ENCODE measurements at places on chromosomes 5 and 9.

- no peak for DNase-seq
Measured at GRCh38 chr5:148953711-148954110, 109.2 kb downstream of the SH3TC2 start.

DNA sequence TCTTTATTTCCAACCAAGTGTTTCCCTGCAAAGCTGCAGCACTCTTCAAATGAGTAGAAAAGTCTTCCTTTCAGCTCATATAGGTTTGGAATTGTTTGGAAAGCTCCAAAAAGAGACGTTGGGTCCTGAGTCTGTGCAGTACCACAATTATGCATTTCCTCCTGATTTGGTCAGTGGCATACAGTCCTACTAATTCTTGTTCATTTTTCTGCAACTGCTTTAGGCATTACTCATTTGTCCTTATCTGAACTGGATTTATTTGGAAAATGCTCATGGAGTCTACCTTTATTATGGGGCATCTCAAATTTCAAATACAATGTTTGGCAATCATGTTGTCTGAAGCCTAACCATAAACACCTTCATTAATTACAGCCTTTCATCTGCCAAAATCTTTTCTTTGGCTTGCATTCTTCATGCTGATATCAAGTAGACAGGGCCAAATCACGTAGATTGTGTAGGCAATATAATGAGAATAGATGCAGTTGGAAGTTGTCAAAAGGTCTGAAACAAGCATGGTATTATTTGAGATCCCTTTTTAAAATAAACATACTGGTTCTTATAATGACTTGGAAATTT is 232.8 kb downstream of the TLE1 start:
- no peak for DNase-seq

GRCh38 chr5:35762368-35762767 is 94.3 kb upstream of the IL7R start:
- DNase-seq: no peak

GRCh38 chr5:160097991-160098390 is 21.3 kb downstream of the PWWP2A start:
- DNase-seq: no peak

GRCh38 chr9:132141948-132142594 is 19.8 kb upstream of the NTNG2 start:
- no peak for DNase-seq

DNA sequence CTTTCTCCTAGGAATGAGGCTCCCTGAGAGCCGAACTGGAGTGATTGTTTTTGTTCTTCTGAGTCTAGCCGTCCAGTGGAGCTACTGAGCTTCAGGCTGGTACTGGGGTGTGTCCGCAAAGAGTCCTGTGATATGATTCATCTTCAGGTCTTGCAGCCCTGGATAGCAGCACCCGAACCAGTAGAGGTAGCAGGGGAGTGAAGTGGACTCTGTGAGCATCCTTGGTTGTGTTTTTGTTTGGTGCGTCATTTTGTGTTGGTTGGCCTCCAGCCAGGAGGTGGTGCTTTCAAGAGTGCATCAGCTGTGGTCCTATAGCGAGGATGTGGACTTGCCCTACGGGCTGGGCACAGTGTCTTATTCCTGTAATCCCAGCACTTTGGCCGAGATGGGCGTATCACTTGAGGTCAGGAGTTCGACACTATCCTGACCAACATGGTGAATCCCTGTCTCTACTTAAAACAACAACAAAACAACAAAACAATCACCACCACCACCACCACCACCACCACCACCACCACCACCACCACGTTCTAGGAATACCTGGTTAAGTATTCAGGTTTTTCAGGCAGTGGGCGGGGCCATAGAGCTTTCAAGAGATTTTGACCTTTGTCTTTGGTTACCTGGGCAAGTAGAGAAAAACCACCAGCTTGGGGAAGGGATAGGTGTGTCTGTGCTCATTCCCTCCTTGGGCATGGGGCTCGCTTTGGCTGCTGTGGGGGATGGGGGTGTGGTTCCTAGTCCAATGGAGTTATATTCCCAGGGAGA is 154.0 kb downstream of the WDR70 start:
- DNase-seq: no peak

GRCh38 chr9:126516936-126517832 is 96.5 kb upstream of the LMX1B start:
- peak; percentile 49 for DNase-seq

GRCh38 chr9:92661743-92662142 is 8.2 kb downstream of the IPPK start:
- DNase-seq: no peak

GRCh38 chr5:66932457-66932856 is 264.1 kb downstream of the CD180 start:
- DNase-seq: no peak

DNA sequence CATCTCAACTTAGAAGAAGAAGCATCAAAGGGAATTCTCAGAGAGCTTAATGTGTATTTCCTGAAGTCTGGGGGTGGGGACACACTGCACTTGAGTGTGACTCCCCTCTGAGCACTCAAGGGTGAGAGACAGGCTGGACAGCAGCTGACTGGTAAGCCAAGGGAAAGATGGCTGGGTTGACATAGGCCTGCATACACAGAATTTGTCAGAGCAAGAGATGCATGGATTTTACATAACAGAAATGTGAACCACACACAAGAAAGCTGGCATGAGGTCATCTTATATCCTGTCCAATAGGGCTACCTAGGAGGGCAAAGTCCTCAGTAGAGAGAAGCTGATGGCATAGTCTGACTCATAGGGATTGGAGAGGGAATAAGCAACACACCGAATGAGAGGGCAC is 114.3 kb upstream of the EPB41L4A start:
- no peak for DNase-seq

DNA sequence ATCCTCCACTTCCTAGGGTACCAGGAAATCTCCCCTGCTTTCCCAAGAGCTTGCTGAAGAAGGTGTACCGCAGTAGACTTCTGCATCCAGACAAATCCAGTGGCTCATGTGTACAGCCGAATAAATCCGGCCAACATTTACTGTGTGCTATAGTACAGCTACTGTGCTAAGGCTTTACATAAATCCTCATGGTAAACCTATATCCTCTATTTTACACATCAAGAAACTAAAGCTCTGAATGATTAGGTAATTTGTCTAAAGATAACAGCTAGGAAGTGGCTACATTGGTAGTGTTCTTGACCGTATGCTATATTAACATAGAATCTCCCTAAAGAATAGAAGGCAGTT is 511 bp upstream of the WDR41 start:
- no peak for DNase-seq

DNA sequence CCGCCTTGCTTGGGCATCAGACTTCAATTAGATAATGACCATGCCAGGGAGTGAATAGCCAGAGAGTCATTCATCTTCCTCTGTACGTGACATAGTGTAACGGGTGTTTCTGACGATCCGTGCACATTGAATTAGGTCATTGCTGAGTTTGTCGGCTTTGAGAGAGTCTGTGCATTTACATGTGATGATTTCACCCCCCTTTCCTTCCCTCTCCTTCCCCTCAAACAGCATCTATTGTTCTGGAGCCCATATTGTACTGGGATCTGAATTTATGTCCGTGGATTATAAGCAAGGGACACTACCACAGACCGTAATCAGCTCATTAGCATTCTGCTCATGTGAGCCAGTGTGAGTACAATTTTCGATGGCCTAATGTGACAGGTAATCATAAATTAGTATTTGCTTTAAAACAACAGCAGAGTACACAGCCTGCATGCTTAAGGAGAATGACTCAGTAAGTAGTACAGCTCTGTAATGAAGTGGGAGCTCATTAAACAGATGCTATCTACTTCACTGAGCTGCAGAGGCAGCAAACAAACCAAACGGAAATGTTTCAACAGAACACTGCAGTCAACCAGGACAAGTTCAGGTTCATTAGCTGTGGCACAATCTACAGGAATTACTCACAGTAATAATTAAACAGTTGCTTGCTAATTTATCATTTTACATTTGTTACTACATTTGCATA is 302.1 kb downstream of the CSNK1G3 start:
- no peak for DNase-seq

DNA sequence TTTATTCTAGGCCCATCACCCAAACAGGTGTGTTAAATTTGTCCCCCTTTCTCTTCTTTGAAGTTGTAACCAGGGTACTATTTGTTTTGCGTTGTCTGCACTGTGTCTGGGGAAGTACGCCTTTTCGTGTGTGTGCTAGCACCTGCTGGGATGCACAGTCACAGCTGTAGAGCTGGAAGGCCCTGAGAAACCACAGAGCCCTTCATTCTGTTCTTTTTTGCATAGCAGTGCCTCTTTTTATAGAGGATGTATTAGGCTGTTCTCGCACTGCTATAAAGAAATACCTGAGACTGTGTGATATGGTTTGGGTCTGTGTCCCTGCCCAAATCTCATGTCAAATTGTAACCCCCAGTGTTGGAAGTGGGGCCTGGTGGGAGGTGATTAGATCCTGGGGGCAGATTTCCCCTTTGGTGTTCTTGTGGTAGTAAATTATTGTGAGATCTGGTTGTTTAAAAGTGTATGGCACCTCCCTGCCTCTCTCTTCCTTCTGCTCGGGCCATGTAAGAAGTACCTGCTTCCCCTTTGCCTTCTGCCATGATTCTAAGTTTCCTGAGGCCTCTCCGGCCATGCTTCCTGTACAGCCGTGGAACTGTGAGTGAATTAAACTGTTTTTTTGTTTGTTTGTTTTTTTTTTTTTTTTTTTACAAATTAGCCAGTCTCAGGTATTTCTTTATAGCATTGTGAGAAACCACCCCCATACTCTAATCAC is 14.0 kb downstream of the SEC61B start:
- DNase-seq: no peak

GRCh38 chr9:130339306-130339705 is 73.7 kb downstream of the HMCN2 start:
- DNase-seq: no peak

DNA sequence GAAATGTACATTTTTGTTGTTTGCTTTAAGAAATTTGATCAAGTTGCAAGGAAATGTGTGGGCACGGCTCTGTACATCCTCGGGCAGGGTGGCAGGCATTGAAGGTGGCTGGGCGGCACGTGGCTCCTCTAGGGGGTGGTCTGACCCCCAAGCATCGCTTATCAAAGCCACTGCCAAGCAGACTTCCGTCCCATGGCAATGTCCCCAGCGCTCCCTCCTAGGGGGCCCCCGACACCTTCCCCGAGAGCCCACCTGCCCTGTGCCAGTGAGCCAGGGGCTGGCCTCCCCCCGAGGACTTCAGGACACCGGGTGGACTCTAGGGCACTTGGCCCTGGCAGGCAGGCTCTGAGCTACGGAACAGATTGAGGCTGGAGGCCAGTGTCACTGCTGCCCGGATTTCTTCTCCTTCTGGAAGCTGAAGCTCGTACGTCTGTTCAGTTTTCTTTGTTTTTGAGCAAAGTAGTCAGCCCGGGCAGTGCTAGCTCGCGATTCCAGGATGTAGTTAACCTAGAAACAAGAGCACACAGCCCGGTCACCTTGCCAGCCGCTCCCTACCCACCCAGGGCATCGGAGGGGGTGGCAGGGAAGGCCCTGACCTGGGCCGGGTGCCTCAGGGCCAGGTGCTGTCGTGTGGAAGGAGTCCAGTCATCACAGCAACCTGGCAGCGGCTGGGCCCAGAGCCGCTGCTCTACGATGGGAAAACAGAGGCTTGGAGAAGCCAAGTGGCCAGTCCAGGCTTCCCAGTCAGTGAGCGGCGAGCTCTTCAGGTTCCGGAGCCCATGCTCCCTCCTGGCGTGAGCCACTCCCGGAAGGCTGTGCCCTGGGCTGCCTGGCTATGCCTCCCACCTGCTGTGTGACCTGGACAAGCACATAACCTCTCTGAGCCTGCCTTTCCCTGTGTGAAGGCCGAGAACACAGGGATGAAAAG is 177.1 kb downstream of the GAPVD1 start:
- no peak for DNase-seq

DNA sequence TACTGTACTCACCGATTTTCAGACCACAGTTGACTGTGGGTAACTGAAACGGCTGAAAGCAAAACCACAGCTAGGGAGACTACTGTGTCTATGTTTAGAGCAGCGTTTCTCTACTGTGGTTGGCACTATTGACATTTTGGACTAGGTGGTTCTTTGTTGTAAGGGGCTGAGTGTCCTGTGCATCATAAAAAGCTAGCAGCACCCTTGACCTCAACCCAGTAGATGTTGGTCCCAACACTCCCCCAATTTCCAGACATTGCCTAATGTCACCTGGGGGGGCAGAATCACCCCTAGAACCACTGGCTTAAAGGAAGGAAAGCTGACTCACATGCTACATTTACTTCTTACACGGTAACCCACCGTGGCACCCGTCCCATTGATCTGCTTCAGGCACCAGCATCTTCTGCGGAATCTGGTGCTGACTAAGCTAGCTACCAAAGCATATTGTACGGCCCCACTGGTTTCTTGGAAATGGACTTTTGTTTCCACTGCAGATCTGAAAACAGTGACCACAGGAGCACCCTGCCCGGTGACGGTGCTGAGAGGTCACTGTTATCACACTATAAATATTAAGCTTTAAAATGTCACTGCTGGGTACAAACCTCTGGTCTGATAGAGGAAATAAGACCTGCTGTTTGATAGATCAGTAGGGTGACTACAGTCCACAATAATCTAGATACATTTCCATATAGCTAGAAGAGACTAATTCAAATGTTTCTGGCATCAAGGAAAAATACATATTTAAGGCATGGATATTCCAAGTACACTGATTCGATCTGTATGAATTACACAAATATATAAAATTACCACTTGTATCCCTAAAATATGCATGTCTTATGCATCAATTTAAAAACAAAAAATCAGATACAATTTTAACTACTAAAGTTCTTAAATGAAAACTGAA is 151.4 kb downstream of the HSD17B3 start:
- DNase-seq: peak; percentile 44

GRCh38 chr5:44535621-44536020 is 146.4 kb upstream of the FGF10 start:
- DNase-seq: no peak

- no peak for DNase-seq
Measured at GRCh38 chr9:113941526-113941925, 65.4 kb downstream of the ZNF618 start.

Data from CD8-positive, alpha-beta memory T cell (primary cell).